ENCODE measurements at places on chromosomes 1 and 21.

DNA sequence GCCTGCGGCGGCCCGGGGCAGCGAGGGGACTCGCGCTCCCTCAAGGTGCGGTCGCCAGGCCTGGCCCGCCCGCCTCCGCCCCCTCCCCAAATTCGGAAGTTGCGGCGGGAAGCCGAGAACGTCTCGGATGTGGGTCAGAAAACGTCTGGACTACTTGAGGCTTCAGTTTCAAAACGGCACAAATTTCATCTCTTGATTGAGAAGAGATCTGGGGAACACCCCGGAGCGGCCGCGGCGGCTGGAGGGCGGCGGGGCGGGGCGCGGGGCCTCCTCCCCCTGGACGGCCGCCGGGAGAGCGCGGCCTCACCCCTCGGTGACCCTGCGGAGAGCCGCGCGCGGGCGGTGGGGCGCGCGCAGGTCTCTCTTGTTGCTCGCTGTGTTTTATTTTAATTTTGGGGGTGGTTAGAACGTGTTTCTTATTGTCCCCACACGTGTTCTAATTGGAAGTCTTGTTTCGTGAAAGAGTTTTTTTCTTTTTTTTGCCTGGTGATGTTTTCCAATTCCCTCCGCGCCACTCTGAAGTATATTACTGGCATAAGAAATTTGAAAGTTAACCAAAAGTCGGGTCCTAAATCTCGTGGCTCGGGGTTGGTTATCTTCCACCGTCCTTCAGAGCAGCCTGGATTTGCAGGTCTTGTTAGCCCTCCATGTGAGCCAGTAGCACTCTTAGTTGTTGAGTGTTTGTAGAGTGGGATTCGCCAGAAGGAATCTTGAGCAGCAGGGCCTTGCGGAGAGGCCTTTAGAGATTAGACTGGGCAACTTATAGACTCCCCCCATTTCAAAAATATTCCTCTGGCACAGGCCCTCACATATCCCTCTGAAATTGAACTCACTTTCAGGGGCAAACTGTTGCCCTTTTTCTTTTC is 749 bp downstream of the PCBP3 start:
- DNase-seq = no peak

DNA sequence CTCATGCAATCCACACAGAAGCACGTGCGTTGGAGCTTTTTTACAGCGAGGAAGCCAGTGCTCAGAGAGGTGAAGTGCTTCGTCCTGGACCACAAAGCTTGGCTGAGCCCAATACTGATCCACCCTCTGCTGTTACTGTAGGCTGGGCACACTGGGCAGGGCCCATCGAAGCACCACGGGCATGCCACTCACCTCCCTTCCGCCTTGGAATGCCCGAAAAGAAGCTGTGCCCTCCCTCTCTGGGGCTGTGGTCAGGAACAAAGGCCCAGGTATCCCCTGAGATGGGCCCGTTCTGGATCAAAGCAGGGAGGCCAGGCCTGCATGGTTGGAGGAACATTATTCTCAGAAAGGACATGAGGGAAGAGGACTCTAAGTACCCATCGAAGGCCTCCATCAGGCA is 206.7 kb upstream of the C1orf174 start:
- no peak for DNase-seq

GRCh38 chr1:95380909-95381308 is 146.9 kb downstream of the RWDD3 start:
- no peak for DNase-seq

- no peak for DNase-seq
Observed at GRCh38 chr1:223216531-223217205, 73.6 kb upstream of the TLR5 start.

- no peak for DNase-seq
Observed at GRCh38 chr1:117368116-117369108, 1.2 kb downstream of the MAN1A2 start.

- DNase-seq = no peak
Observed at GRCh38 chr1:39896909-39897685, 4.6 kb downstream of the MYCL start.

- DNase-seq = no peak
Observed at GRCh38 chr1:66788231-66788939, 12.7 kb downstream of the INSL5 start.

- DNase-seq = no peak
Observed at GRCh38 chr1:17067465-17068240, 13.8 kb upstream of the SDHB start.

- no peak for DNase-seq
Observed at GRCh38 chr1:150529017-150529416, 13.5 kb downstream of the FALEC start.

DNA sequence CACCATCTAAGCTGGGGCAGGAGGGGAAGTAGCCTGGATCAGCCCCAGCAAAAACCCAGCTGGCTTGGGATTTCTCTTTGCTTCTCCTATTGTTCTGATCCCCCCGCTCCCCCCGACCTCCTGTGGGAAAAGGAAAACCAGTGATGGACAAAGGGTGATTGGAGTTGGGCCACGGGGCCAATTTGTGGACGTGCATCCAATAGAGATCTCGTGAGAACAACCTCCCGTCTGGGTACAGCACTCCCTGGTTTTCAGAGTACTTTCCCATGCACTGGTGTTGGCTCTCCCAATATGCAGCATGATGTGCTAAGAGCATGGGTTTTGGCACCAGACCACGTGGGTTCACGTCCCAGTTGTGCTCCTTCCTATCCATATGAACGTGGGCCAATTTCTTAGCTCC is 9.0 kb downstream of the BLACAT1 start:
- no peak for DNase-seq

GRCh38 chr1:2049718-2050431 is at the start of gene PRKCZ:
Gene PRKCZ (plus strand): TSS chr1:2050411. CDS start chr1:2050631, 220 bp downstream.
- DNase-seq = no peak

Measured in non-pigmented ciliary epithelial cell (primary cell).